ENCODE measurements at places on chromosomes 7 and 10.

DNA sequence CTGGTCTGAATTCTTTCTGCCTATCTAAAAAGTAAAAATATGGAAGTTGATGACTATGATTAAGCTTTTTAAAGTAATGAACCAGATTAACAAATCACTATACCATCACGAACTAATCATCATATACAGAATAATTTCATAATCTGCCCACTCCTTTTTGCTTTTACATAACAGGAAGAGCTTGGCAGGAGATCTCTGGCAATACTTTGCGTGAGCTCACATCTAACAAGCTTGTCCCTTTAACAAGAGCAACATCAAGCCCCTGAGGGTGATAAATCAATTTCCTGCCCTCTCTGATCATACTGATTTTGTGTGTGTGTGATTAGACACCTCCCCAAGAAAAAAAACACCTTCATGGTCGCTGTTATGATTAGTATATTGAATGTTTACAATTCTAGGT is 143.5 kb upstream of the ASAH2 start:
- no peak for DNase-seq

GRCh38 chr7:73397521-73398281 is 35.9 kb upstream of the FZD9 start:
- no peak for DNase-seq

- DNase-seq: no peak
These were observed 340.2 kb downstream of the KIF20B start for GRCh38 chr10:90041585-90041984.

DNA sequence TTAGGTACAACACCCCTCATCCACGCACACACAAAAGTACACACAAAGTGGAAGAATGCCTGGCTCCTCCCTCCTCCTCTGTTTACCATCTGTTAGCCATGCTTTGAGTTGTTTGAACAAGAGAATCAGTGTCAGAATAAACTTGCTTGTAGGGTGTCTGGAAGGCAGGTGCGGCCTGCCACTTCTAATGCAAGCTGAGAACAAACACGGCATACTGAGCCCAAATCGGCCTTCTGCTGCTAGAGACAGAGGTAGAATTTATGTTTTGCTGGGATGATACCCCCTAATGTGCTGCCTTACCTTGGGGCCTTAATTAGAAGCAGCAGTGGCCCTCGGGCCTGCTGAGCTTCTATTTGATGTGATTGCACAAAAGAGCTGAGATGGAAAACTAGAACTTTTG is 24.9 kb upstream of the FAM180A start:
- no peak for DNase-seq

DNA sequence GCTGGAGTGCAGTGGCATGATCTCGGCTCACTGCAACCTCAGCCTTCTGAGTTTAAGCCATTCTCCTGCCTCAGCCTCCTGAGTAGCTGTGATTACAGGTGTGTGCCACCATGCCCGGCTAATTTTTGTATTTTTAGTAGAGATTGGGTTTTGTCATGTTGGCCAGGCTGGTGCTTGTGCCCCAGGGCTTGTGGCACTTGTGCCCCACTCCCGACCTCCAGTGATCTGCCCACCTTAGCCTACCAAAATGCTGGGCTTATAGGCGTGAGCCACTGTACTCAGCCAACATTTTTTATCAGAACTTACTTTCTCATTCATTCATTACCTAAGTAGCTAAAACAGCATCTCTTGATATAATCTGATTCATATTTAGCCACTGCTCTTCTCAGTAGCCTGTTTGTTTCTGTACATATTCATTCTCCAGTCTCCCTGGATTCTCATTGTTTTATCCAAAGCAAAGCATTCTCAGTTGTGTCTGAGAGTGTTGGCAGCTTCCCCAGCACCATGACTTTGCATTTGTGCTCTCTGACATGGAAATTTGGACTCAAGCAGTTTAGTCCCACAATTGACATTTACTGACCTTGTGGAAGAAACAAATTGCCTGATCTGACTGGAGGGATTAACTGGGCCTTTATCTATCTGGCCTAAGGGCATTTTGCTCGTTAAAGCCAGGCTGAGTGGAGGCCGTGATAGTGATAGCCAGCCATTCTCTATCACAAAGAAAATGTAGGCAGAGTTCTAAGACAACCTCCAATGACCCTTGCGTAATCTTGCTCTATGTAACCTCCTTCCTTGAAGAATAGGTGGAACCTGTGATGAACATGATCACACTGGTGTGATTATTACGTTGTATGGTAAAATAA is 44.9 kb downstream of the AKR1B15 start:
- no peak for DNase-seq

GRCh38 chr10:85624511-85624910 is 742.1 kb downstream of the GRID1 start:
- DNase-seq: no peak

GRCh38 chr7:93622036-93623033 is 47.8 kb upstream of the CALCR start:
- no peak for DNase-seq

DNA sequence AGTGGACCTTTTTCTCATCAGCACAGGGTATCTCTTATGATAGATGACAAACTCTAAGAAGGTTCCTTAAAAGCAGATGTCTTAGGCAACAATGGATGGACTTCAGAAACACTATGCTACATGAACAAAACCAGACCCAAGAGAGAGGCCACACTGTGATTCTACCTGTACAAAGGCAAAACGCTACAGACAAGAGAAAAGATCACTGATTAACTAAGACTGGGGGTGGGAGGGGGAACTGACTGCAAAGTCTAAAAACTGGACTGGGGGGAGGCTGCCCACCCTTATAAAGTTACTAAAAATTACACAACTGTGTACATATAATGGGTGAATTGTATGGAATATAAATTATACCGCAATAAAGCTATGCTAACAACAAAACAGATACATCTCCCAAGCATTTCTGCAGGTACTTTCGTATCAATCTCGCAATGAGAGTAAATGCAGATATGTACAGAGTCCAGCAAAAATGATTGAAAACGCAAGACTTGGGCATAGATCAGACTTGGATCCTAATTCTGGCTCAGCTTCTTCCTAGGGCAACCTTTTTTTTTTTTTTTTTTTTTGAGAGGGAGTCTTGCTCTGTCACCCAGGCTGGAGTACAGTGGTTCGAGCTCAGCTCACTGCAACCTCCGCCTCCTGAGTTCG is 179.7 kb downstream of the FAM107B start:
- no peak for DNase-seq

GRCh38 chr10:123464430-123465323 is 201.5 kb upstream of the GPR26 start:
- DNase-seq: no peak

DNA sequence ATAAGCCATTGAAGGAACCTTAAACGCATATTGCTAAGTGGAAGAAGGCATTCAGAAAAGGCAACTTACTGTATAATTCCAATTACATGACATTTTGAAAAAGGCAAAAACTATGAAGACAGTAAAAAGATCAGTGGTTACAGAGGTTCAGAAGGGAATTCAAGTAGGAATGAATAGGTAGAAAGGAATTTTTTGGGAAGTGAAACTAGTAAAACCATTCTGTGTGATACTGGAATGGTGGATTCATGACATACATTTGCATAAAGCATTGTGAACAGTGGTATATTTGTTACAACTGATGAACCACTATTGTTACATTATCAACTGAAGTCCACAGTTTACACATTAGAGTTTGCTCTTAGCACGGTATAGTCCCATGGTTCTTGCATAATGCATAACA is 114.2 kb upstream of the GPR22 start:
- DNase-seq: no peak

DNA sequence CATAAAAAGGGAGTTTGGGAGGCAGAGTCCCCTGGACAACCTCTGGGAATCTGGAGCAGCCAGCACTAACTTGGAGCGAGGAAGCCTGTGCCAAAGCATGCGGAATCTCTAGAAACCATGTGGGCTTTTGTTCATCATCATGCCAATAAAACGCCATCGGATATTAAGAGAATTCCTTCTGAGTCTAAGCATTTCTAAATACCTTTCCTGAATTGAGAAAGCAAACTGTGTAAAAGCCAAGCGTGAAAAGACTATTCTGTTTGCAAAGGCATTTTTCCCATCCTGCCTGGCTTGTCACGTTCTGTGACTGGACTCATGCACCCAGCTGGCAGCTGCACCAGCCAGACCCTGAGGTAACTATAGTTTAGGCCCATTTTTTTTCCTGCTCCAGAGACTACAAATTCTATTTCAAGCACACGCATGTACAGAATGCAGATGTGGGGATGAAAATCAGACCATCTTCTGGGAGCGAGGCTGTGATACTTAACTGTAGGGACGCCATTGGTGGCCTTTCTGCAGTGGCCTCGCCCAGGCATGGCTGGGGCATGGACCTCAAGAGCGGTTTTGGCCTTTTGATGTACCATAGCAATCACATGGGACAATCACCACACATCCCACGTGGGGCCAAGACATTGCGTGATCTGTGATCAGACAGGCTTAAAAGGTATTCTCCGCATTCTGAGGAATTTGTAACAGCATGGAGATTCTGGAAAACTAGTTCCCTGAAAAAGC is 218.9 kb downstream of the KIAA1217 start:
- DNase-seq: no peak

GRCh38 chr10:133532871-133533270 is 5.7 kb downstream of the CYP2E1 start:
- DNase-seq: no peak

DNA sequence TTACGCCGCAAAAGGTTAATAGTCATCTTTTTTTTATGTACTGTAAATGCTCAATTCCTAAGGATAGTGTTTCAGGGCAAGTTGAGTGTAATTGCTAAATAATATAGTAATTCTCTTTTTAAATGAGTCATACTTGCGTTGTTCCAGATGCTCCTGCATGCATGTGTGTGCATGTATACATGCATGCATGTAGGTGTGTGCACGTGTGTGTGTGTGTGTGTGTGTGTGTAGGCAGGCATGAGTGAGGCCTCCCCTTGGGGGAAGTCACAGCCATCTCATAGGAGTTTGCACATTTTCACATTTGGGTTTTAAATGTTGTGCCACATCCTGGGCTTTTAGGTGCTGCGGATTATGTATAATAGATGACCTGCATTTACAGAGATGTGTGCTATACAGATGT is 1095.8 kb downstream of the KCNMA1 start:
- no peak for DNase-seq

GRCh38 chr10:52436664-52437063 is 122.6 kb downstream of the DKK1 start:
- no peak for DNase-seq

DNA sequence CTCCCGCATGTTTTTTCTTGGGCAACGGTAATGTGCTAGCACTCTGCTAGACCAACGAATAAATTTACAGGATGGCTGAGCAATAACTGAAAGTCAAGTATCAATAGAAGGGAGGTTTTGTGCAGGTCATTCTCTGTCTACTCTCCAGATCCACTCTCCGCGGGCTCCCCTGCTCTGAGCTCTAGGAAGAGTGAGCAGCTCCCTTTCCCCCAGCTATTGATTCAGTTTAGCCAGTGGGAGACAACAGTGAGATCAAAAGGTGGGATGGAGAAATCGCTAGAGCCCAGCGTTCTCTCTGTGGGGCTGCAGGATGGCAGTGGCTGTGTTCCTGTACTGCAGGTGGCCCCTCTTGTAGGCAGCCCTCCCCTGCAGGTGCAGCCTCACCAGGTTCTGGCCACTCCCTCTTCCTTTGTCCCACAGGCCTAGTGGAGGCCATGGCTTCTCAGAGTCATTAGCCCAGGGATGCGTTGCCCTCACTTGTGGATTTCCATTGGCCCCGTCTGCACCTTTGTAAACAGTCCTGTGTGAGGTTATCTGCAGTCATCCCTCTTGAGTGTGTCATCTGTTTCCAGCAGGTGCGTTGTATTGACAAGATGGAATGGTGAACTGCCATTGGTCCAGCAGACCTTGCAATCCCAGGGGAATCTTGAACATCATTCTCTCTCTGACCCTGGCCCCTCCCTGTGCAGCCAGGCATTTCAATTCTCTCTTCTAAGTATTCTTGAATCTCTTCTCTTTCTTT is 11.1 kb downstream of the MSRB2 start:
- DNase-seq: no peak

DNA sequence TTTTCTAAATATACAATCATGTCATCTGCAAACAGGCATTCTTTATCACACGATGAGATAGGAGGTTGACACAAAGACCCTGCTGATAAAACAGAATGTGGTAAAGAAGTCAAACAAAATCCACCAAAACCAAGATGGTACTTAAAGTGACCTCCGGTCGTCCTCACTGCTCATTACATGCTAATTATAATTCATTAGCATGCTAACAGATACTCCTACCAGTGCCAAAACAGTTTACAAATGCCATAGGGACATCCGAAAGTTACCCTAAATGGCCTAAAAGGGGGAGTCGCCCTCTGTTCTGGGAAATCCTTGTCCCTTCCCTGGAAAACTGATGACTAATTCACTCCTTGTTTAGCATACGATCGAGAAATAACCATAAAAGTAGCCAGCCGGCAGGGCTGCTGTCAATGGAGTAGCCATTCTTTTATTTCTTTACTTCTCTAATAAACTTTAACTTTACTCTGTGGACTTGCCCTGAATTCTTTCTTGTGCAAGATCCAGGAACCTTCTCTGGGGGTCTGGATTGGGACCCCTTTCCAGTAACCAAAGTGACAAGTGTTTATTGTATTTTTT is 126.6 kb downstream of the CCDC71L start:
- DNase-seq: no peak

DNA sequence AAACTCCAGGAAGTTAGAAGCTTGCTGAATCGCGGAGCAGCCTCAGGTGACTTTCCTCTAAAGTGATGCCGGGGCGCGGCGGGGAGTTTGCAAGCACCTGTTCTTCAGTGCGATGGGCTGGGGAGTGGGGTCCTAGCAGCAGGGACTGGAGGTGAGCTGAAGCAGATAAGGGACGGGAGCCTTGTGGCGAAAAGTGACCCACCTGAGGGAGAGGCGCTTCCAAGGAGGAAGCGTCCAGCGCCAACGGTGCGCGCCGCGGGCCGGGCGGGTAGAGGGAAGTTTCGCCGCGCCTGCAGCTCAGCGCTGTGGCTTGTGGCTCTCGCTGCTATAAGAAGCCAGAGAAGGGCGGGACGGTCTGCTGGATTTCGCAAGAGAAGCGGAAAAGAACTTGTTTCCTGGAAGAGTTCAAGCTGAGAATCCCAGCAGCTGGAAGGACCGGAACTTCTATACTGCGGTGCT is at the start of gene STEAP4:
TSS of gene STEAP4 (minus strand) at position 305 of the 459 bp plus-strand sequence. CDS start 22,625 bp downstream, outside the sequence.
- DNase-seq: peak; percentile 3

DNA sequence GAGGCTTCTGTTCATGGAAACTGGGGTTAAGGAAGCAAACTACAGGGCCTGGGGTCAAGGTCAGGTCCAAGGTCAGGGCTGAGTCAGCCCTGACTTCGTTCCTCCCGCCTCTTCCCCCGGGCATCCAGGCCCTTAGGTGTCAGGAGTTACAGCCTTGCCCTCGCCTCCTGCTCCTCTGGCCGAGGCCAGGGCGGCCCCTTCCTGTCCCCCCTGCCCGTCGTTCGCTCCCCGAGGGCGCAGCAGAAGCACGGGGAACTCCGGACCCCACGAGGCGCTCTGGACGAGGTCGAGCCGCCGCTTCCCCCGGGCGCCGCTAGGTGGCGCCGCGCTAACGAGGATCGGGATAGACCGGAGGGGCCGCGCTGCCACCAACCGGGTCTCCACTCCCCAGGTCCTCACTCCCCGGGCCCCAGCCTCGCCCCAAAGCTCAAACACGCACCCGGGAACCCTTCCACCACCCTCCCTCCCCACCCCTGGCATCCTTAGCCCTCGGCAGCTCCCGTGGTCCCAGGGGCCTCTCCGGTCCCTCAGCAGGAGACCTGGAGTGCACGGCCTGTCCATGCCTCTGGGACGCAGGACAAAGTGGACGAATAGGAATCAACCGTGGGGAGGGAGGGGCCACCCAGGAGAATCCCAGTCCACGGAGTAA is 59.2 kb upstream of the MYL10 start:
- DNase-seq: peak; percentile 91

Data from stimulated activated naive CD8-positive, alpha-beta T cell treated with anti-CD3 and anti-CD28 coated beads, Interleukin-15, Interleukin-2, amounts not matched to agents 100 U/mL and 50 U/mL, for 24 hours (primary cell).